ENCODE measurements at places on chromosomes 2 and 18. TPM values are rescaled to one million over a fixed set of nuclear protein-coding genes. Genes with fewer than 3 reads are reported as not detected.

GRCh38 chr2:6233993-6234392 lies 541.8 kb downstream of the SOX11 start:
- DNase-seq = no peak

- DNase-seq = no peak
These were observed 35.2 kb downstream of the NPPC start for GRCh38 chr2:231890896-231891513.

Gene TTN
- total RNA-seq = 4,150 TPM

Gene UPP2
- not detected for total RNA-seq

DNA sequence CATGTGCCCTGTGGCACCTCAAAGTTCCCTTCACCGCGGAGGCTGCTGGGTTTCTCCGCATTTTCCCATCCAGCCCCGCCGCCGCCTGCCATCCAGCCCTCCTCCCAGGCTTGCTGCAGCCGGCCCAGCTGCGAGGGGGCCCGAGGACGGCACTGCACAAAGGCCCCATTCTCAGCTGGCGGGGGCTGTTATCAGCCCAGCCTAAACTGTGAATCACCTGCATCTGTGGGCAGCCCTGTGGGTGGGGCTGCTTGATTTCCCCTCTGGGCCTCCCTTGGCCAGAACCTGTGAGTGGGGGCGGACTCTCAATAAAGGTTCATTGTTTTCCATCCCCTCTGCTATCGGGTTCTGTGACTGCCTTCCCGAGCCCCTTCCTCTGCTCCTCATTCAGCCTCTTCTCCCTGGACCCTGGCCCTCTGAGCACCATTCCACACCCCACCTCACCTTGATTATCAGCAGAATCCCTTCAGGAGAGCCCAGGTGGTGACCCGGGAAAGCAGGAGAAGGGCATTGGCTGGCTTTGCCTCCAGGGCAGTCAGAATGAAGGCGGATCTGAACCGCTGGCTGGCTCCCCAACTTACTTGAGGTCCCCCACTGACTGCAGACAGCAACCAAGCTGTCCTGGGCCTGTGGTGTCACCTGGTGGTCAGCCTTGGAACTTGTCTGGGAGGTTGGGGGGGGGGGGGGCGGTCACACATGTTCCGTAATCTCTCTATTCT lies 204.5 kb downstream of the ZFP36L2 start:
- no peak for DNase-seq

Data from heart right ventricle (tissue), 16 donors.